ENCODE measurements at places on chromosomes 16 and 17. TPM values are rescaled to one million over a fixed set of nuclear protein-coding genes. Genes with fewer than 3 reads are reported as not detected.

DNA sequence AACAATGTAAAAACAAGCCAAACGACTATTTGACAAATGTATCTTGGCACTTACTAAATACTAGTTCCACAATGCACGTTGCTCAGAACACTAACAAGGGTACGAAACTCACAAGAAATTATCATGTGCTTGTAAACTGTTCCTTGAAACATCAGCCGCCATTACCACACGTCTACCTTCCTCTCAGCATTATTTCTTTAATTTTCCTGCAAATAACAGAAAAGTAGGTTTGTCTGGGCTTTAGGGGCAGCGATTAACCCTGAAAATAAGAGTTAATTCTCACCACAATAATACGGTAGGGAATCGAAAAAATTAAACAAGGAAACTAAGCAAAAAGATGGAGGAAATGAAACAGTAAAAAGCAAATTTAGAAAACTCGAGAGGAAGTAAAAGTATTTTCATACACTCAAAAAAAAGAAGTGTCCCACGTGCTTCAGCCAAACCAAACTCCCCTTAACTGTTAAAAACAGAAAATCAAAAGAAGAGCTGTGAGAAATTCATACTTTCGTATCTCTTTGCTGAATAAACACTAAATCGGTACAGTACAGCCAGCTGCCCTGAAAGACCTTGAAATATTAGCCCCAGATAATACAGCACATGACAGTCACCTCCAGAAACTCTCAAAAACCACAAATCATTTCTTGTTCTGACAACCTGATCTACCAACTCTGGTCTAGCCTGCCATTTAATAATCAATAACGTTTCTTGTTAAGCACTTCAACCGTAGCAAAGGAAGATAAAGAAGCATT lies 1.2 kb downstream of the ARHGAP17 start:
- DNase-seq, result no peak

GRCh38 chr16:69381231-69381630 lies 4.6 kb downstream of the TERF2 start:
- no peak for DNase-seq

The SMARCE1 gene
- polyA plus RNA-seq, result 70.3 TPM

The STARD3 gene
- polyA plus RNA-seq, result 59.2 TPM
